Activated T-helper 1 cell treated with anti-CD3 and anti-CD28 coated beads, Interleukin-2, amount 50 U/mL, for 16 hours (primary cell): ENCODE measurements at places on chromosomes 16 and 17.
A peak's percentile ranks its signal among the peaks of the same experiment; 100 is the strongest.

GRCh38 chr17:58965221-58965620 lies 141.5 kb downstream of the TRIM37 start:
- no peak for DNase-seq

GRCh38 chr16:27972500-27972899 lies 91.0 kb downstream of the GSG1L start:
- DNase-seq, result peak; percentile 4

DNA sequence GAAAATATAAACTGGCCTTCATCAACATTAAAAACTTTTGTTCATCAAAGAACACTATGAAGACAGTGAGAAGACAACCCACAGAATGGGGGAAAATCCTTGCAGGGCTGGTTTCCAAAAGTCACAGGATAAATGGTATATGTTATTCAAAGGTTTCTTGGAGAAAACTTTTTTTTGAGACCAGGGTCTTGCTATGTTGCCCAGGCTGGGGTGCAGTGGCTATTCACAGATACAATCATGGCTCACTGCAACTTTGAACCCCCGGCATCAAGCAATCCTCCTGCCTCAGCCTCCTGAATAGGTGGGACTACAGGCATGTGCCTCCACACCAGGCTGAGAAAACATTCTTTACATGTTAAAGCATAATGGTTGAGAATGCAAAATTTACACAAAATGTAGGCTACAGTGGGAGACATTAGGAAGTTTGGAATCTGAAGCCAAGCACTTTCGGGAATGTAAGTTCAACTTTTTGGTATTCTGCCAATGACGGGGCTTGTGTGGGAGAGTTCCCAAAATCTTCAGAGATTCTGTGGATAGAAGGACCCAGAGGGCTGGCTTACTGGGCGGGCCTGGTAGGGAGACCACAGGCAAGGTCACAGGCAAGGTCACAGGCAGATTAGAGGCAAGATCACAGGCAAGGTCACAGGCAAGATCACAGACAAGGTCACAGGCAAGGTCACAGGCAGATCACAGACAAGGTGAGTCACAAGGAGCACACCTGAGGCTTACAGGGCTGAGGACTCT lies 24.2 kb upstream of the ATP2A3 start:
- DNase-seq, result no peak

GRCh38 chr17:28118362-28118761 lies 75.9 kb downstream of the NLK start:
- DNase-seq, result no peak

DNA sequence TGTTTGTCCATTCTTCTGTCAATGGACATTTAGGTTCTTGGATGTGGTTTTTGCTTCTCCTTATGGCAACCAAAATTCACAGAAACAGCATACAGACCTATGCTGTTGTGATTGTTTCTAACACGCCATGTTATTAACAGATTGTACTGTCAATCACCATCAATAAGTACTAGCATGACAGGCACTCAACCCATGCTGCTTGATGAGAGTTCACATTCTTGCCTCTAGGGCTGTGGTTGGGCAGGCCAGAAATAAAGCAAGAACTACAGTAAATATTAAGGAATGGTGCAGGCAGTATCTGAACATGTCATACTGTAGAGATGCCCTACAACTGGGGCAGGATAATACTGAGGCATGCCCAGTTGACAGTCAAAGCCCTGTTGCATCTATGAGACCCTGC lies 171.2 kb upstream of the ZFHX3 start:
- DNase-seq, result no peak

- DNase-seq, result no peak
Measured at GRCh38 chr17:50536683-50537646, 4.4 kb downstream of the EPN3 start.

GRCh38 chr16:81539009-81539758 lies 94.6 kb downstream of the CMIP start:
- no peak for DNase-seq

- DNase-seq, result no peak
Measured at GRCh38 chr17:74455025-74455545, 11.3 kb upstream of the CD300A start.

- DNase-seq, result no peak
Measured at GRCh38 chr17:75153780-75154194, 525 bp downstream of the JPT1 start.

DNA sequence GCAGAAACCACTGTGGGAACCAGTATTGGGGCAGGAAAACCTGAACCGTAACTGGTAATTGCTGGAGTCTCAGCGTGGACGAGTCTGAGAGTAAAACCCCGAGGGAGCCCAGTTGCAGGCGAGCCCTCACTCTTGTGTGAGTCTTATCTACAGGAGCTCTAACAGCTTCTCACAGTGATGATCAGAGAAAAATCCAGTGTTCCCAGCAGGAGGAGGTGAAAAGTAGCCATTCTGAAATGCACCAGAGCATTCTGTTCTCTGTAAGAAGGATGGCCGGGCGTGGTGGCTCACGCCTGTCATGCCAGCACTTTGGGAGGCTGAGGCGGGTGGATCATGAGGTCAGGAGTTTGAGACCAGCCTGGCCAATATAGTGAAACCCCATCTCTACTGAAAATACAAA lies 161.2 kb downstream of the COPRS start:
- DNase-seq, result no peak

- no peak for DNase-seq
Measured at GRCh38 chr16:86077243-86077940, 178.4 kb downstream of the IRF8 start.

- DNase-seq, result no peak
Measured at GRCh38 chr17:62891659-62892058, 74.4 kb upstream of the TANC2 start.

- DNase-seq, result no peak
Measured at GRCh38 chr16:29794231-29794710, 3.7 kb downstream of the KIF22 start.

DNA sequence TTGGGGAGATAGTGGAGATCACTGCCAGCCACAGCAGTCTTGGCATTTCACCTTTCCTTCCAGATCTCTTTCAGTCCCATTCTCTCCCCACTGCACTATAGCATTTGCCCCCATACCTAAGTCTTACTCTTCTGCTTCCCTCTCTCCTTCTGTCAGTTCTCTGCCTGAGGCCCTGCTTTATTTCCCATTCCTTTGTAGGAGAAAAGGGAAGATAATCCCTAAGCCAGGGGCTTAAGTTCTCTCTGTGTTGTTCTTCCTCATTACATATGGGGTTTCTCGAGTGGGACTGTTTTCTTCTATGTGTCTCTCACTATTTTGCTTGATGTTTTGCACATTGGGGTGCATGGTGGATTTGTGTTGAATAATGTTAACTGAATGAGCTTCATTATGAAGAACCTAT lies 6.4 kb downstream of the KDM6B start:
- DNase-seq, result no peak

GRCh38 chr16:68147444-68147843 lies 62.3 kb downstream of the NFATC3 start:
- no peak for DNase-seq

DNA sequence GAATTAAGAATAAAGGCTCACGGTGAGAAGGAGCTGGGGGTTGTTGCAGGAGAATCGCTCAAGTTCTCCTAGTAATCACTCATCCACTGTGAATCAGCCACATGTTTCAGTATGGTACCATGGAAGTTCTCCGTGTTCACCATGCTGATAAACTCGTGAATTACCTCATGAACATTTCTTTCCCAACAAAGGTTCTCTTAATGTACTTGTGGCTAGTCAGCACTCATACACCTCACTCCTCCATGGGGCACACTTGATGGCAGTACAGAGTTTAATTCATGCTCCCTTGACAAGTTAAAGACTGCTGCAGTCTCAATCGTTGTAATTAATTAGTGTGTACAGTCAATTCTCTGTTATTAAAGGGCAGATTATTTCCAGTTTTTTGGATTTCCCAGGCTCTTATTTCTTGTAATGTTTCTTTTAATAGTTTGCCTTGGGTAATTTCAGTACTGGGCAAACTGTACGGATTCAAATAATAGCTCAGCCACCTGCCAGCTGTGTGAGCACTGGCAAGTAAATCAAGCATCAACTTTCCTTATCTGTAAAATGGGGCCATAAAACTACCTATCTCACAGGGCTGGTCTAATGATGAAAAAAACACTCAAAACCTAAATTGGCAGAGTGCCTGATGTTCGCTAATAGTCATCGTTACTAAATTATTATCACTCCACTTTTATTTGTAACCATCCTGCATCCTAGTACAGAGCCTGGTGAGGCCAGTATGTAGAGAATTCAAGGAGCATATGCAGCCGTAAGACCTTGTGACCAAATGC lies 6.1 kb downstream of the GOT2 start:
- no peak for DNase-seq

DNA sequence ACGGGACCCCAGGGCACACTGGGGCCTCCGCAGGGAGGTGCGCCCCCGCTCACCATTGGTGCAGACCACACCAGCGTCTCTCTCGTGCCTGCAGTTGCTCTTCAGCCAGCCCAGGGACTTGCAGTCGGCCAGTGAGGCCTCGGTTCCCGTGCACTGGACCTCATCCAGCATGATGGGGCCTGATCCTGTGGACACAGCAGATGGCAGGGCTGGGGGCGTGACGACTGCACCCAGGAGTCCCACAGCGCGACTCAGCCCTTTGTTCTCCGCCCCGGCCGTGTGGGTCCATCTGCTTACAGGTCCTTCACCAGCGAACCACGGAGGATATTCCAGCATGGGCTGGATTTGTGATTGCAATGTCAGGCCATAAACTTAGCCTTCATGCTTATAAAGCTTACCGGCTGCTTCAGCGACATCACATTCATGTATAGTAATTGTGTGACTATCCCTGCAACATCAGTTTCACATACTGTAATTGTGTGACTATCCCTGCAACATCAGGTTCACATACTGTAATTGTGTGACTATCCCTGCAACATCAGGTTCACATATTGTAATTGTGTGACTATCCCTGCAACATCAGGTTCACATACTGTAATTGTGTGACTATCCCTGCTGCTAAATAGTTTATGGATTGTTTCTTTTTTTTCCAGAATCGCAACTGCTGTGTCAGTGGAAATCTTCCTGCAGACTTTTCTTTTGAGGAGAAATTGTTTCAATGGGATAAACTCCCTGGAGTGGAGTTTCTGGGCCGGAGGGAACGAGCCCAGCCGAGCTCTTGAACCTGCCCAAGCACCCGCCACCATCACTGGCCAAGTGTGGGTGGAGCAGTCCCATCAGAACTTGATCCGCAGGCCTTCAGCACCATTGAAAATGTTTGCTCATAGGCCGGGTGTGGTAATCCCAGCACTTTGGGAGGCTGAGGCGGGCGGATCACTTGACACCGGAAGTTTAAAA lies 4.8 kb downstream of the LGALS3BP start:
- DNase-seq, result no peak

GRCh38 chr17:74543406-74543805 lies 2.5 kb downstream of the CD300C start:
- no peak for DNase-seq
